Stimulated activated CD4-positive, alpha-beta T cell treated with anti-CD3 and anti-CD28 coated beads, TNF-alpha, amount 100 ng/mL, for 1 hour (primary cell): ENCODE measurements at places on chromosomes 13 and 19.

DNA sequence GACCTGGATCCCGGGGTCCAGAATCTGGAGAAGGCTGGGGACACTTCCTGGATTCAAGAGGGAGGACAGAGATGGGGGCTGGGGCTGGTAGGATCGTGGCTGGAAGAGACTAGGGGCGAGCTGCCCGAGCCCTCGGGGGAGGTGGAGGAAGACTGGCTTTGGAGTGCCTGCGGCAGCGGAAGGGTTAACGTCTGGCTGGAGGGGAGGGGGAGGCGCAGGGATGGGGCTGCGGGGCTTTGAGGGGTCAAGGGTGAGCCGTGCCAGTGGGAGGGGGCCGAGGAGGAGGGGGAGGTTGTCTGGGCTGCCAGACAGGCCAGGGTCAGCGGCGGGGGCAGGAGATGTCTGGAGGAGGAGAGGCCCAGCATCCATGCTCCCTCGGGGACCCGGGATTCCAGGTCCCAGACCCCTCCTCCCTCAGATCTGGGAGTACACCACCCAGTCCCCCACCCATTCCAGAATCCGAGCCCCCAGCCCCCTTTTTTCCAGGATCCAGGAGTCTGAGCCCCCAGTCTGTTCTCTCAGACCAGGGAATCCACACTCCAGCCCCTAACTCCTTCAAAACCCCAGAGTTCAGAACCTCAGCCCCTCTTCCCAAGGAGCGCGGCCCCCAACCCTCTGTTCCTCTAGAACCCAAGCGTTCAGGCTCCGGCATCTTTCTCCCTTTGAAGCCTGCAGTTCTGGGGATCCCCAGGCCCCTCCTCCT lies 3.2 kb upstream of the SPACA6 start:
- no peak for DNase-seq

DNA sequence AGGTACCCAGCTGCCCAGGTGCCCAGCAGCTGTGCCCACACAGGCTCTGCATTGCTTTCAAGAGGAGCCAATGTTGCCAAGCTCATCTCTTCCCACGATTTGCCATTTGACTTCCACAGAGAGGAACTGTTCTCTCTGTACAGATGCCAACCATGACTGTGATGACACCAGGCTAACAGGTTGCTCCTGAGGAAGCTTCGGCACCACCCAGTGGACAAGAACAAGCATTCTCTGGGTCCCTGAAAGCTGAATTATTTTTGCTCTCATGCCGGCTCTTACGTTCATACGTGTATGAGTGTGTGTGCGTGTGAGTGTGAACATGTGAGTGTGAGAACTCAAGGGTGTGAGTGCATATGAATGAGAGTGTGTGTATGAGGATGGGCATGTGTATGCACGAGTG lies 535.2 kb downstream of the LIG4 start:
- no peak for DNase-seq

DNA sequence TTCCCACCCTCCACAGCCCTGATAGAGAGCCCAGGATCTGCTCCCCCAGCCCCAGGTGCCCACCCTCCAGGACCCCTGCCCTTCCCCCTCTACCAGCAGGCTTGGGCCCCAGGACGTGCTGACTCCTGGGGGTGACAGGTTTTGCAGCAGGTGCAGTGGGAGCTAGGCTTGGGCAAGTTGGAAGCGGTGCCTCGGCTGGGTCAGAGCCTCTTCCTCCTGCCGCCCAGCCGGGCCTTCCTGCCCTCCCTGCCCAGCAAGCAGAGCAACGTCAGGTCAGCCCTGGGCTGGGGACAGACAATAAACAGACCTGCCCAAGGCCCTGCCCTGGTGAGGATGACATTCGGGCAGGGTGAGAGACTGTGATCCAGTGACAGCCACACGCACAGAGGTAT lies 9.2 kb upstream of the NCCRP1 start:
- DNase-seq = no peak

DNA sequence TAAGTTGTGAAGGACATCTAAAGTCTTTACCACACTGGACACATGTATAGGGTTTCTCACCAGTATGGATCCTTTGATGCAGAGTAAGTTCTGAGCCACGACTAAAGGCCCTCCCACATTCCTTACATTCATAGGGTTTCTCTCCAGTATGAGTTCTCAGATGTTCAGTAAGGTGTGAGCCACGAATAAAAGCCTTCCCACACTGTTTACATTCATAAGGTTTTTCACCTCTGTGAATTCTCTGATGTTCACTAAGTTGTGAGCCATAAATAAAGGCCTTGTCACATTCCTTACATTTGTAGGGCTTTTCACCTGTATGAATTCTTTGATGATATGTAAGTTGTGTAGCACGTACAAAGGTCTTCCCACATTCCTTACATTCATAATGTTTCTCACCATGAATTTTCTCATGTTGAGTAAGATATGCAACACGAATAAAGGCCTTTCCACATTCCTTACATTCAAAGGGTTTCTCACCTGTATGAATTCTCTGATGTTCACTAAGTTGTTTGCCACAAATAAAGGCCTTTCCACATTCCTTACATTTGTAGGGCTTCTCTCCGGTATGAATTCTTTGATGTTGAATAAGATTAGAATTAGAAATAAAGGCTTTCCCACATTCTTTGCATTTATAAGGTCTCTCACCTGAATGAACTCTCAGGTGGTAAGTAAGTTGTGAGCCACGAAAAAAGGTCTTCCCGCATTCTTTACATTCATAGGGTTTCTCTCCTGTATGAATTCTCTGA lies 29.8 kb downstream of the ZNF571 start:
- no peak for DNase-seq

DNA sequence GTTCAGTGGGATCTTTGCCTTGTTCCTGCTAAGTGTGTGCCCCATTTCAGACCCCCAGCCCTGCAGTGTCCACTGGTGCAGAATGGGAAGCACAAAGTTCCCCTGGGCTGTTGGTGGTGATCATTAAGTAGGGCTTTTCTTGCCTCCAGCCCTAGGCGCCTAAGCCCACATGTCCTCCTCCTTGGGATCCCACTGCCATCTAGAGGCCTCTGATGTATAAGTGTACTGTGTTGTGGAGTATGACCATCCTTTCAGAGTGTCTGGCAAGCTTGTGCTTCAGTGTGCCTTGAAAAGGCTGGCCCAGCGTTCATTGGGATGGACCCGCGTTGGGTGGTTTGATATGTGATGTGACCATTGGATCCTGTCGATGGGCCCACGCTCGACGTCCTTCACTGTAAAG lies 71.2 kb downstream of the WASF3 start:
- no peak for DNase-seq

DNA sequence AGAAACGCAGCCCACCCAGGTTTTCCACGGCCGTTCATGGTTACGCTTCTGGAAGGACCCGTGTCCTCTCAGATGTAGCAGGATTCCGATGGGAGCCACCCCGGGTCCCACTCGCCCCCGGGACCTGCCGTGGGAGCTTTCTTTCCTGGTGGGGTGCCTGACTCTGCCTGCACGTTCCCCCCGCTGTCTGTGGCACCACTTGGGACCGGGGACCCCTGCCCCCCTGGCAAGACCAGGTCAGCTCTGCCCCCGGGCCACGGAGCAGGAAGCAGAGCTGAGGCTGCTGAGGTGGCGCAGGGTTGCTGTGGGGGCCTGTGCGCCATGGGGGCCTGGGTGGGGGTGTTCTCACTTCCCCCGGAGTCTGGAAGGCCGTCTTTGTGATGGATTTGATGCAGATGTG lies 12.1 kb downstream of the CSNK1G2 start:
- DNase-seq = no peak

DNA sequence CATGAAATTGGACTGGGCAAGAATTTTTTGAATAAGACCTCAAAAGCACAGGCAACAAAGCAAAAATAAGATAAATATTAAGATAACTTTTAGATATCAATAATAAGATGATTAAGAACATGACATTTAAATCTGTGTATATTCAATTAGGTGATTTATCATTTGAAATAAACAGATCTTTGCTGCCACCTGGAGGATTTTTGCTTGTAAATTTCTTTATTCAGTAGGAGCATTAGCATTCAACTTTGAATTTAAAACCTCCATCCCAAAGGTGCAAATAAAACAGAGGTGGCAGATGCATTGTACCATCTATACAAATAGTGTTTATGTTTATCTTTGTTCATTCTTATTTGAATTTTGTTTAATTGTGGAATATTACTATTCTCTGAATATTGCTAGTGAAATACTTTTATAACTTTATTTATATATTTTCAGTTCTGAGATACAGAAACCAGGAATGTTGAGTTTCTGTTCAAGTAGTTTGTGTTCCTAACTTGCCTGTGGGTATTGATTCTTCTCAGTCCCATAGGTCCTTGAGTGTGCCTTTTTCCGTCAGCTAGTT lies 20.9 kb downstream of the COG6 start:
- no peak for DNase-seq

GRCh38 chr19:49859682-49860335 lies 7.6 kb downstream of the PNKP start:
- no peak for DNase-seq

GRCh38 chr13:76512721-76513145 lies 373.5 kb downstream of the KCTD12 start:
- DNase-seq = no peak

DNA sequence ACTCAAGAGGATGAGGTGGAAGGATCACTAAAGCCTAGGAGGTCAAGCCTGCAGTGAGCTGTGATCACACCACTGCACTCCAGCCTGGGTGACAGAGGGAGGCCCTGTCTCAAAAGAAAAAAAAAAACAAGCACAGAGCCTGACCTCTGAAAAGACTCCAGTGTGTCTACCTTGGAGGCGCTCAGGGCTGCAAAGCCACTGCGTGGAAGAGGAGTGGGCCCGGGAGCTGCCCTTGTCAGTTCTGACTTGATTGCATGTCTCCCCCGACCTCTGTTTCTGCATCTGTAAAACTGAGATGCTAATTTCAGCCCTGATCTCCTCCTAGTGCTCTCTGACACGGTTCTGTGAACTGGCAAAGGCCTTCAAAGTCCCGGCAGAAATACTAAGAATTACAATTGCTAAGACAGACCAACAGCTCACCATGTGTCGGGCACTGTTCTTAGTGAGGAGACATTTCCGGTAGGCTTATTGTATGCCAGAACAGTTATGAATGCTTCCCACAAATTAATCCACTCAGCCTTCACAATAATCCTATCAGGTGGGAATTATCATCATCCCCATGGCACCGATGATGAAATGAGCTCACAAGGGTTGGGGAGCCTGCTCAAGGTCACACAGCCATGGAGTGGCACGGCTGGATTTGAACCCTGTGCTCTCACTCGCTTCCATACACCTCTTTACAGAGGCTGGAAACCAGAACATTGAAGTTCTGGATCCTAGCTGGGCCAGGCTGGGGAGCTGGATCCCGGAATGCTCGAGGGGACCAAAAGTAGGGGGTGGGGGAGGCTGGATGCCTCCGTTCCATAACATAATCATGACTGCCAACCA lies 3.5 kb downstream of the AKT2 start:
- no peak for DNase-seq

- DNase-seq = no peak
Measured at GRCh38 chr19:48990400-48990799, 2.7 kb downstream of the GYS1 start.

DNA sequence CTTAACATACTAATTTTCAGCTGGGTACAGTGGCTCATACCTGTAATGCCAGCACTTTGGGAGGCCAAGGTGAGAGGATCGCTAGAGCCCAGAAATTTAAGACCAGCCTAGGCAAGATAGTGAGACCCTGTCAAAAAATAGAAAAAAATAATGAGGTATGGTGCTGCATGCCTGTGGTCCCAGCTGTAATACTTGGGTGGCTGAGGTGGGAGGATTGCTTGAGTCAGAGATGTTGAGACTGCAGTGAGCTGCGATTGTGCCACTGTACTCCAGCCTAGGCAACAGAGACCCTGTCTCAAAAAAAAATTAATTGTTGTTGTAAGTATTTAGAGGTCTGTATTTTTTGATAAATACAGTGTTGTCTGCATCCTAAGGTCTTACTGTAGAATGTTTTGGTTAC lies 66.8 kb downstream of the FNDC3A start:
- DNase-seq = no peak

GRCh38 chr19:13946414-13946813 lies 5.9 kb upstream of the DCAF15 start:
- DNase-seq = no peak

- no peak for DNase-seq
Measured at GRCh38 chr13:101514695-101515275, 62.3 kb downstream of the ITGBL1 start.

DNA sequence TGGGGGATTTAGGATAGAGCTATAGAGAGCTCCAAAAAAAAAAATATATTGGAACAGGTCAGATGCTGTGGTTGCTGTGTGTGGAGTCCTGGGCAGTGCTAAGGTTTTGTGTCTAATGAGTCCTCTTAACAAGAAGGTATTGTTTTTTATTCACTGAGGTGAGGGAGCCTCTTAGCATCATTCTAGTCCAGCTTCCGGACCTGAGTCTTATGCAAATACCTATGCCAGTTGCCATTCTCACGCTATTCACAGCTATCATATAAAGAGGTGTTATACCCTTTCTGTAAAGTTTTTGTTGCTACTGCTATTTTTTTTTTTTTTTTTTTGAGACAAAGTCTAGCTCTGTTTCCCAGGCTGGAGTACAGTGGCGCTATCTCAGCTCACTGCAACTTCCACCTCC lies 1.4 kb downstream of the NLRP2 start:
- DNase-seq = no peak

DNA sequence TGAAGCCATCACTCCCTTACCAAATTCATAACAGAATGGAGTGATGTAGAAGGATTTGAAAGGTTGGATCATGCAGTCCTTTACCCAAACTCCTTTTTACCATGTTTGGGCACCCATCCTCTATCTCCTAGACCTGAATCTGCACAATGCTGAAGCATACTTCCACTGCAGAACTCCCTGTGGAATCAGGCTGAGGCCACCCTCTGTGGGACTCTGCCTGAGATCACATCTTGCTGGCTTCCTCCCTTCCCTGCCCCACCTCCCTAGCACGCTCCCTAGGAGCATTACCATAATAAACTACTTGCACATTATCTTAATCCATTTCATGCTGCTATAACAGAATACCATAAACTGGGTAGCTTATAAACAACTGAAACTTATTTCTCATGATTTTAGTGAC lies 68.4 kb upstream of the VSTM2B start:
- DNase-seq = no peak

- no peak for DNase-seq
Measured at GRCh38 chr13:79904581-79904980, 423.6 kb downstream of the NDFIP2 start.

DNA sequence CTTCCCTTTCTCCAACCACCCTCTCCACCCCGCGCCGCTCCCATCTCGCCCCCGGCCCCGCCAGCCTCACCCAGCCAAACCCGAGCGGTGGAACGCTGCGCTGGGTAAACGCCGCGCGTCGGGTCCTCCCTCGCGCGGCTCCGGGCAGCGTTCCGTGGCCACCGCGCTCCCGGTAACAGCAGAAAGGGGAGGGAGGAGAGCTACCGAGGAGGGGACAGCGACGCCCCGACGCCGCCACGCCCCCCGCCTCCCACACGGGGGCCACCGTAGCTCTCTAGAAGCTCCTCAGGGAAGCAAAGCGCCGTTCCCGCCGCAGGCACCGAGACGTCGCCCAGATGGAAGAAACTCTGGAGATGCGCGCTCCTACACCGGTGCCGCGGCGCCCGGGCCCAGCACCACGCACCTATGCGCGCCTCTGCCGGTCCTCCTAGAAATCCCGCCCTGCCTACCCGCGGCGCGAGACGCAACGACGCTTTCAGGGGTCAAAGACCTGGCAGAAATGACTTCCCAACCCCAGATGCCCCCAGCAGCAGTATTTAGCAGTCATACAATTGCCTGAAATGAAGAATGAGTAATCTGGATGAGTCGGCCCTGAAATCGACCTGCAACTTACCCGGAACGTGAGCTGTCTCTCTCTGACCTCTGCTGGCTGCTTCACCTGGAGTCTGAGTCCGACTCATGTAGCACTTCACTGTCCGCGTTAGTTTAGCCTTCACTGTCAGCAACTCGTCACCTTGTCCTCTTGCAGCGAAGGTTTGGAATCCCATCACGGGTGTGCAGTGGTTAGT lies at the start of gene RUBCNL:
TSS of gene RUBCNL (minus strand) at position 189 of the 788 bp plus-strand sequence. CDS start 14,777 bp downstream, outside the sequence.
- DNase-seq = no peak
